ENCODE measurements at places on chromosomes 5 and 9.

- DNase-seq: no peak
Observed at GRCh38 chr5:147384346-147385193, 125.3 kb downstream of the DPYSL3 start.

DNA sequence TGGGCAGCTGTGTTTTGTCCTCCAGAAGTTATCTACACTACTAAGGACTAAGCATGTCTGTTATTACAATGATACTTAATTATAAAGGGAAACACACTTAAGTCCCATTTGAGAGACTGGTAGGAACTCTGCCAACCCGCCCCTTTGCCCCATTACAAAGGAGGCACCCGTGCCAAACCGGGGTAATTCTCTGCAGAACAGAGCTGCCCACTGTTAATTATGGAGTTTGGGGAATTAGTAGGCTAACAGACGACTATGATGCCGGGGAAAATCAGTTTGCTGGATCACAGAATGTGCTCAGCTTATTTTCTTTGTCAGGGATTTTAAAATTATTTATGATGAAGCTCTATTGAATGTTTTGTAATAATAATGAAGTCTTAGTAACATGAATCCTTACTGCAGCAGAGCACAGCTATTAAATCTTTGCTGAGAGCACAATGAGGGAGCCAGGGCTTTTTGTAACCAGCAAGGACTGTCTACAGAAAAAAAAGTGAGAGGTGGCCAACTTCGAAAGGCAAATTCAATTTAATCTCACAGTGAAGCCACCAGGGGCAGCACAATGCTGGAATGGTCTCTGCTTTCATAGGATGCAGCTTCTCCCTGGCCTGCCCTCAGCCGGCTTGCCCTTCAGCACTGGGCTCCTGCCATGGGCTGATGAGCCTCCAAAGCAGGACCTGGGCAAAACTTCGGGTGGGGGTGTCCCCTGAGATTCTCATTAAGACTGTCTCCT is 134.5 kb downstream of the GNAQ start:
- DNase-seq: no peak

GRCh38 chr5:139669662-139670368 is 21.7 kb downstream of the CXXC5 start:
- no peak for DNase-seq

- no peak for DNase-seq
Observed at GRCh38 chr5:57718155-57718554, 235.5 kb upstream of the ACTBL2 start.

DNA sequence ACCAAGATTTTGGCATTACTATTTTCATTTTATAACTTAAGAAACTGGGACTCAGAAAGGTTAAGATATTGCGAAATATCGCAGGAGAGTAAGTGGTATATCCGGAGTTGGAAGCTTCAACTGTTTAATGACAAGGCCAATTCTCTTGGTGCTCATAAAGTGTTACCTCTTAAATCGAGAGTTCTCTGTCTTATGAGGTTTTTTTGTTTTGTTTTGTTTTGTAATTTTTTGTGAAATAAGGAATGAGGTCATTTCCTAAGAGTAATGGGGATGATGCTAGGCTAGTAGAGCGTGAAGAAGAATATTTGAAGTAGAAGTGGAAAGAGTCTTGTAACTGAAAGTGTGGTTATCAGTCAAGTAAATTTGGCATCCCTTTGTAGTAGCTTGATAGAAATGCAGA is 183.2 kb upstream of the DAB2 start:
- DNase-seq: no peak

DNA sequence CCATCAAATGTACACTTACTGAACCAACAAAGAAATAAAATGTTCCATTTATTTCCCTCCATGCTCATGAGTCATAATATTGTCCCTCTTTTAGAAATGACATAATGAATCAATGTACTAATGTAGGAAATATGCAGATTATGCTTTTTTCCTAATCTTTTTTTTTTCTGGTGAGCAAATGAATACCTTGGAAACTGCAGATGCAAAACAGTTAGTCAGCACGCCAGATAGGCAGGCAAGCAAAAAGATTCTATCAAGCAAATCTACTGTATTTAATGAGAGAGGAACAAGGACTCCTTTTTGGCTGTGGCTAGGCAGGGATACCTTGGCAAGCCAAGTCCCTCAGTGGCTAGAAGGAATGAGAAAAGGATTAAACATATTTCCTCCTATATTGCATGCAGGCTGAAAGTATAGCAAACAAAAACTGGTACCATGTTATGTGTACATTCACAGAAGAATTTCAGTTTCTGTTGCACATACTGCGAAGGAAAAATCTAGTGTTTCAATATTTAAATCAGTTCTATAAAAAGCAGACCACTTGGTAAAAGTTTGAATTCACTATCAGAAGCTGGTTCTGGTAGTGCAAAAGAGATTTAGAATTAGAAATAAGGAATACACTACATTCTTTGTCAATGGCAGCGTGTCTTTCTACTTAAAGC is 605.4 kb downstream of the TLE1 start:
- DNase-seq: peak; percentile 23

DNA sequence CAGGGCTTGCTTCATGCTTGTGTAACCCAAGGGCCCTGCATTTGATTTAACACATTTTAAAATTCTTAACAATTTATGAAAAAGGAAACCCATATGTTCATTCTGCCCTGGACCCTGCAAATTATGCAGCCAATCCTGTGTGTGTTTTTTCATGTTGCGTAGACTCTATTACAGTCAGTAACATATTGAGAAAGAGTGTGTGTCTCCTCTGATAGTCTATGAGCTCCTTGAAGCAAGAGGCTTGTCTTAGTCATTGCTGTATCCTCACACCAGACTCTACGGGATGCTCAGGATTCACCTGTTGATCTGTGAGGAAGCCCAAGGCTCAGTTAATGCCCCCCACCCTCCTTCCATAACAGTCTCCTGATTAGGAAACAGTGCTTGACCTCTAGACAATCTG is 177.3 kb upstream of the DMAC1 start:
- DNase-seq: no peak

DNA sequence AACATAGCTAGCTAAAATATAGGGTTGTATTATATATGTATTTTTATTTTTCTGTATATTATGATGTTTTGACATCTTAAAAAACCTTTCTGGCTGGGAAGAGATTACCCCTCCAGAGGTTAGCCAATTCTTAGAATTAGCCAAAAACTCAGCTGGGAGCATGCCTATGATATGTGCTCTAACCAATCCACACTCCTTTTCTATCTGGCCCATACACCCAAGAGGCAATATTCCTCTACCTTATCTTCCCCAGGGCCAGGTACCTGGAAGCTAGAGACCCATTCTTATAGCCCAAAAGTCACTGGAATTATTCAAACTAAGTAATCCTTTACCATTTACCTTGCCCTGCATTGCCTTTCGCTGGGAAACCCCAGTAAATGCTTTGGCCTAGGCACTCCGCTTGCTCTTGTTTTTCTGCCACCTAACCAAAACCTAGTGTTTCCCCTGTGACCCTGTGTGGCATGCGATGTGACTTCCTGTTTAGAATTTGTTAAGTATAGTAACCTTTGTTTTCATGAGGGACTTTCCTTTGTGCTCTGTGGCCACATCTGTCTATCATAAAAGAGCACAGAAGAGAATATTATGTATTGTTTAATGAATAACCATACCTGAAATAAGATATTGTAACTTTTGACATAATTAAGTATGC is 37.4 kb downstream of the CSNK1G3 start:
- DNase-seq: no peak

Data from T1000 (cell line).